ENCODE measurements at places on chromosomes 11 and 22.

- no peak for DNase-seq
Observed at GRCh38 chr22:34333285-34333684, 413.0 kb upstream of the LARGE1 start.

DNA sequence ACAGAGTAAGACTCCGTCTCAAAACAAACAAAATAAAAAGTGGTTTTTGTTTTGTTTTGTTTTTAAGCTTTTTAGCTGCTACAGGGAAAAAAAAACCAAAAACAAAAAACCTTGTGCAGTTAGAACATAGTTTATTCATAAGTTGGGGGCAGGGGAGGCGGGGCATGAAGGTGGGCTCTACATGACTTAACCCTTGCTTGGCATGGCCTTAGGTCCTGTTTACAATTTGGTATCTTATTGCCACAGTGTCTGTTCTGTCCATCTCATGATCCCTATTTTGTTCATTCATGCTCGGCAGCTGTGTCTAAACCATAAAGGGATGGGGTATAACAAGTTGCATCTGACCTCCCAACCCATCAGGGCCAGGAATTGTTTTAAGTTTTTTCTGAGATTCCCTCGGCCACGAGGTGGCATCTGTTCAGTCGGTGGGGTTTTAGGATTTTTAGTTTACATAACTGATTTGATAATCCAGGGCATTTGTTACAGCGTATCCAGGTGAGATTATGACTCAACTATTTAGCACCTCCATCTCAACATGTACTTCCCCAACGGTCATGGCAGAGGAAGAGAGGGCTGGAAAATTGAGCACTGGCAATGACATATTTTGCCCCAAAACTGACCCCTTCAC lies 6.9 kb downstream of the AP5B1 start:
- no peak for DNase-seq

- no peak for DNase-seq
Observed at GRCh38 chr11:81979448-81979847, 754.2 kb downstream of the FAM181B start.

DNA sequence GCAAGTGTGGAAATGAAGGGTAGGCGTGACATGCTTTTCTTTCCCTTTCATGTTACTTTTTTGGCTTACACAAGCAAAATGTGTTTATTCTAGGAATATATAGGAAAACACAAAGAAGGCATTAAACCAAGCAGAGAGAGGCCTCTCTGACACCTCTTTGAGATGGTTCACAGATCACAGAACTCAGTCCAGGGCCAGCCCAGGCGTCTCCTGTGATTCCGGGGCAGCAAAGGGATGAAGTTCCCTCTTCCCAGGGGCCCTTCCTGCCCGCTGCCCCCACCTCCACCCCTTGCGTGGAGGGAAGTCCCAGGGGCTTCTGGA lies 78.0 kb downstream of the CACNA1I start:
- DNase-seq, result no peak

GRCh38 chr22:49124608-49125007 lies 703.1 kb downstream of the BRD1 start:
- DNase-seq, result no peak

DNA sequence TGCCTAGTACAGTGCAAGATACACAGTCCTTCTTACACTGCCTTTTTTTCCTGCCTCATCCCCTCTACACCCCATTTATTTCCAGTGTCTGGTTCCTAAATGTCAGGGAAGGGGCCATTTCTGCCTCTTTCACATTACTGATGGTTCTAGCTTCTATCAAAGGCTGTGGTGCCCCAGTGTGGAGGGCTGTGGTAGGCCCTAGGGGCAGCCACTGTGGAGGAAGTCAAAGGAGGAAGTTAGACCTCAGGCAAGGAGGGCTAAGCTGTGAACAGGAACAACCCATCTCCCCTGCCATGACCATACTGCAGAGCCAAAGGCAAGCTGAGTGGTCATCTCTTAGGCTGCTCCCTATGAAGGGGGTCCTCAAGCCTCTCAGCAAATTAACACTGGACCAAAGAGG lies 81.9 kb upstream of the CRTAM start:
- DNase-seq, result no peak

- DNase-seq, result no peak
Observed at GRCh38 chr22:23163665-23164064, 16.6 kb upstream of the BCR start.

DNA sequence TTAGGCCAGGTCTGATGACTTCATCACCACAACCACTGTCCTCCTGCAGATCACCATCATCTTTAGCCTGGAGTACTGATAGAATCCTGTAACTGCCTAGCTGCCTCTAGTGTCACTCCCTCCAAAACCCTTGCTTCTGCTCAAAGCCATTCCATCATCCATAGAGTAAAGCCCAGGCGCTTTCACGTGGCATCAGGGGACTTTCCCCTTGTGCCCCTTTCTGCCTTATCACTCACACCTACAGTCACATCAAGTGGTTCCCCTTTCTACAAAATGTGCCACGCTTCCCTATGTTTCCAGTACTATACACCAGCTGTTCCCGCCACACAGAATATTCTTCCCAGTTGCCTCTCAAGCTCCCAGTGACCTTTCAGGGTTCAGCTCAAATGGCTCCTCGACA lies 75.9 kb downstream of the MN1 start:
- DNase-seq, result no peak

GRCh38 chr11:32012049-32012448 lies 78.8 kb upstream of the RCN1 start:
- no peak for DNase-seq

DNA sequence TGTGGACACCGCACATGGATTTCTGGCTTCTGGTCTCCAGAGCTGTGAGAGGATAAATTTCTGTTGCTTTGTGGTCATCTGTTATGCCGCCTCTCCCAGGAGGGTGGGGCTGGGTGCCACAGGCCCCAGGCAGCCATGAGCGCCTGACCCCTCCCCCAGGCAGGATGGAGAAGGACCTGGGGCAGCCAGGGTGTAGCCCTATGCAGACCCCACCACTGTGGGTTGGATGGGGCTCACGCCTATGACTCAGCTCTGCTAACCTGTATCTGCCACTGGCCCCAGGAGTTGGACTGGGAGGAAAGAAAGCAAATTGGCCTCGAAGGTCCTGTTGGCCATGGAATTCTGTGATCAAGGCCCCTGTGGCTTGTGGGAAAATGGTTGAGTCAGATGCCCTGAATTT lies 1351.1 kb downstream of the BRD1 start:
- DNase-seq, result no peak

DNA sequence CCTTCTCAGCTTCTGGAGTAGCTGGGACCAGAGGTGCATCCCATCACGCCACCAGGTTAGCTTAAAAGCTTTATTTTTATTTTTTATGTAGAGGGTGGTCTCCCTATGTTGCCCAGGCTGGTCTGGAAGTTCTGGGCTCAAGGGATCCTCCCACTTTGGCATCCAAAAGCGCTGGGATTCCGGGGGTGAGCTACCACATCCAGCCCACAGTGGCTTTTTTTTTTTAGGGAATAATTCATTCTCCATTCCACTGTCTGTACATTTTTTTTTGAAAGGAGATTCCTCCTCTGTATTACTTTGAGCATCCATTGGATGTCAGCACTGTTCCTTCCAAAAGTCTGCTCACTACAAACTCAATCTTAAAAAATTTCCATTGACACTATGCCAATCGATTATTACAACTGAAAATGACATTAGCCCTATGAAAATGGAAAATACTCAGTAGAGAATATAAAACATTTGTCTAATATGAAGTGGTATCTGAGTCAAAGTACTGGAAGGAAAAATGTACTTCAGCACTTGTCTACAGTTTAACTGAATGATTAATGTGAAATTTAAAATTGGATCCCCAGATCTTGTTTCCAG lies 1.3 kb upstream of the LPXN start:
- DNase-seq, result no peak

GRCh38 chr11:19032990-19033389 lies 27.5 kb downstream of the MRGPRX2 start:
- no peak for DNase-seq

GRCh38 chr11:36929401-36929800 lies 331.4 kb upstream of the RAG2 start:
- DNase-seq, result no peak

DNA sequence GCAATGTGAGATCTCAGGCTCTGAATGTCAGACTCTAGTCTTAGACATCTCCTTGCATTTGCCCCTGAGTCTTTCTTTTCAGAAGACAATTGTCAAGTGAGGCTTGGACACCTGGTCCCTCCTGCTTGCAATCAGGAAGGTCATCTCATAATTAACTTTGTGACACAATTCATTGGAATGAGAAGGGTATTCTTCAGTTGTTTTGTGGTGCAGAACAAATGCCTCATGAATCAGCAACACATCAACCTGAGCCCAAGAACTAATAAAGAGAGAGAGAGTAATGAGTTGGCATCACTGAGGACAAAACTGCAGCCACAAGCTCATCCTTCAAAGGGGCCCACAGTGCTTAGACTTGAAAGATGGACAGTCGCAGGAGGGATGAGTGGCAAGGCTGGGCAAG lies 375.8 kb downstream of the INSC start:
- DNase-seq, result no peak

DNA sequence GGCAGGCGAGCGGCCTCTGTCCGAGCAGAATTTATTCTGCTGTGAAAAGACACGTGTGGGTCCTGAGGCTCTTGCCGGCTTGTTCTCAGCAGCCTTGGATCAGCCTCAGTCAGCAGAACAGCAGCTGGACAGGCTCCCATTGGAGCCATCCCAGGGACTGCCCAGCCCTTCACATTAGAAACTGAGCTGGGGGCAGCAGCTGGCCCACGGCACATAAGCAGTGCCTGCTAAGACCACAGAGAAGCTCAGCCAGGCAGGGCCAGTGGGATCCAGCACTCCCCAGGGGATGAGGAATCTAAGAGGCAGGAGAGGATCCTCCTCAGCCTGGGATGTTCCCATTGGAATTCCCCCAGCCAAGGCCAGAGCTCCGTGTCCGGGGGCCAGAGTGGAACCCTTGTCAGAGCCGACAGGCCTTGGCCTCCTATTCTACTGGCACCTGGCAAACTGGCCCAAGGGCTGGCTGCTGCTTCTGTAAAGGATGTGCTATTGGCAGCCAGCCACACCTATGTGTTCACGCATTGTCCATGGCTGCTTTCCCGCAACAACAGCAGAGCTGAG lies 18.2 kb downstream of the RTN4R start:
- no peak for DNase-seq

- peak; percentile 85 for DNase-seq
Observed at GRCh38 chr11:109970516-109971183, 122.5 kb upstream of the ZC3H12C start.

DNA sequence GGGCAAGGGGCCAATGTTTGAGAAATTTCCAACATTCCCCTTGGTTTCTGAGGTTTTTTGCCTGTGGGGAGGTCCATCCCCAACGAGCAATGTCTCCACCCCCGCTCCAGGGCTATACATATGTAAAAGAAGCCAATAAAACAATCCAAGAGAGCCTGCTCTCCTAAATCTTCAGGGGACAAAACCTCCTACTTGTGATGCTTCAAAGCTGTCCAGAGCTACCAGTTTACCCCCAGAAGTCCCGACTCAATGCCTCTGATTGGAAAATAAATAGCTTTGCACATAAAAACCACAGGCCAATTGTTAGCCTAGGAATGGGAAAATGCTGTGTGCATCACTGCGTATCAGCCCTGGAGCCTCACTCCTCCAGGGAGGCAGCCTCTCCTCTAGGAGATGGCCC lies 66.0 kb upstream of the PAX6 start:
- DNase-seq, result no peak

DNA sequence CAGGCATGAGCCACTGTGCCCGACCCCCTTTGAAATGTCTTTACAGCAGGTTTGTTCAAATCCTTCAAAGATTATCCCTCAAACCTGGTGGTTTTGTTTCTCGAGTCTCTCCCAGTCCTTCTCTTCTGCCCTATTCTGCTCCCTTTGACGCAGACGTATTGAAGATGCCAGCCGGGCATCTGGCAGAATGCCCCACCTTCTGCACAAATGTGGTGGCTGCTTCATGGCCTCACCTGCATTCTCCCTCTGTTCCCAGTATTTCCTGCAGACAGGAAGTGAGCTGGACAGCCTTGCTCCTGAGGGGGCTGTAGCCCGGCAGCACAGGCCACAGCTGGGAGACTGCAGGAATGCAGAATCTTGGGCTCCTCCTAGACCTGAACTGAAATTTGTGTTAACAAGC lies 4.8 kb upstream of the NAP1L4 start:
- DNase-seq, result no peak

DNA sequence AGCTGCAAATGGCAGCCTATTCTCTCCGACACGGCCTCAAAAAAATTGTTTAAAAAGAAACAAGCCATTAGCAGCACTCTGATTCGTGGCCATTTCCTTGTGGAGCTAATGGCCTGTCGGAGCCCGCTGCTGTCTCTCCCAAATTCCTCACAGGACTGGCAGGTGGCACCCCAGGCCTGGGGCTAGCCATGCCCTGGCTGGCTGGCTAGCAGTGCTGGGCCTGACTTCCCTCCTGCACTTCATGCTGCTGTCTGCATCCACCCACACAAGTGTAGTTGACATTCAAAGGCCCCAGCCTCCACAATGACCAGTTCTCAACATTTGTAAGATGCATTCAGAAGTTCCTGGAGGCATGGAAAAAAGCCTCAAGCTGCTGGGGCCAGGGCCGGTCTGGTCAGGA lies 61.5 kb downstream of the SMCO4 start:
- no peak for DNase-seq

- no peak for DNase-seq
Observed at GRCh38 chr11:75347781-75348566, 3.5 kb downstream of the ARRB1 start.

DNA sequence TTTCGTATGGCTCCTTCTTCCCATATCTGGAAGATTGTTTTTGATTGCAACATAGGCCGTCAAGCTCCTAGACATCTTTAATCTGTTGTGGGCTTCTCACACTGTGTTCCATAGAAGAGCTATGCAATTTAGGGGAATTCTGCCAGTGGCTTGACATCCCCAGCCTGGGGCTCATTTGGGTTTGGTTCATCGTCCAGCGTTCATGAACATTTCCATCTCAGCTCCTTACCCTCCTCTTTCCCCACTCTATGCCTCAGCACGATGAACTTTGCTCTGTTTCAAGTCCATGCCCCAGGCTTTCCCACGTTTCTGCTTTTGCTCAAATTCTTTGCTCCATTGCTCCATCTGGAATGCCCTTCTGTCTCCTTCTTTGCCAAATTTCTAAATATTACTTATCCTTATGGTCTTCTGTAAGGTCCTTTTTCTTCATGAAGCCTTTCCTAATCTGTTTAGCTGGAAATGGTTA lies 26.1 kb upstream of the CLMP start:
- DNase-seq, result no peak

DNA sequence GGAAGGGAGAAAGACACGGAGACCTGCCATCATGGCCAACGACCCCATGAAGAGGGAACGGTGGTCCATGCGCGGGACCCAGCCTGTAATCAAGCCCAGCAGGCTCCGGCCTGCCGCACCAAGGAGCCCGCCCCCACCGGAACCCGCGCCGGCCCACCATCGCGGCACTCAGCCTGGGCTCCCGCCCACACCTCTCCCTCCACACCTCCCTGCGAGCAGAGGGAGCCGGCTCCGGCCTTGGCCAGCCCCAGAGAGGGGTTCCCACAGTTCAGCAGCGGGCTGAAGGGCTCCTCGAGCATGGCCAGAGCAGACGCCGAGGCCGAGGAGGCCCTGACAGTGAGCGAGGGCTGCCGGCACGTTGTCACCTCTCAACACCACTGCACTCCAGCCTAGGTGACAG lies 1302.8 kb upstream of the CNTN5 start:
- DNase-seq, result no peak

GRCh38 chr11:16148301-16148931 lies 207.9 kb downstream of the SOX6 start:
- no peak for DNase-seq
